ENCODE measurements at places on chromosomes 6 and 20.

- no peak for DNase-seq
Observed at GRCh38 chr6:14622085-14622484, 504.5 kb downstream of the CD83 start.

DNA sequence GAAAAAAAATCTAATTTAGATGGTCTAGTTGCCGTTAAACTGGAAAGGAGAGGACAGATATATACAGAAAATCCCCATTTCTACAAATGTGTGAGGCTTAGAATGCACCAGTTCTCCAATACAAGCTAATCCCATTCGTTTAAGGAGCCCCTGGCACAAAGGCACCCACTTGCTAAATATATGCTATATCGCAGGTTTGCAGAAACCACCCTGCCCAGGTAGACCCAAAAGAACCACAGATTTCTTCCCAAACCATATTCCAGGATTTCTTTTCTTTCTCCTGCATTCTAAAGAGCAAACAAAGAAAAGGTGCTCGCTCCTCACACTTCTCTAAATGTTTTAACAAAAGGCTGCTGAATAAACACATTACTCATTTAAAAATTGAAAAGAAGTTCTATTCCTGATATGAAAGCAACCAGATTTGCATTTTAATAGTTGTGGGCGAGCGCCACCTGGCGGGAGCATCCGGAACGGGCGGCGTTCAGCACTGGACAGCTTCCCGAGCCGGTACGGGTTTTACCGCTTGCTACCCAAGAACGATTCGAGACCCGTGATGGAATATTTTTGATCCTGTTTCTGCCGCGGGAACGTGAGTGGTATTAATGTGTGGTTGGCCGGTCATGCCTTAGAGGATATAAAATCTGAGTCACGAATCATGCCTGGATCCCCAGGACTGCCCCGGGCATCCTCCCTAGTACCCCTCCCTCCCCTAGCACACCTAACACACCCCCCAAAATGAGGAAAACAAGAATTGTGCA lies 2.1 kb downstream of the PTPRT start:
- peak; percentile 75 for DNase-seq

- no peak for DNase-seq
Observed at GRCh38 chr20:46058599-46059281, 29.7 kb downstream of the SLC12A5 start.

DNA sequence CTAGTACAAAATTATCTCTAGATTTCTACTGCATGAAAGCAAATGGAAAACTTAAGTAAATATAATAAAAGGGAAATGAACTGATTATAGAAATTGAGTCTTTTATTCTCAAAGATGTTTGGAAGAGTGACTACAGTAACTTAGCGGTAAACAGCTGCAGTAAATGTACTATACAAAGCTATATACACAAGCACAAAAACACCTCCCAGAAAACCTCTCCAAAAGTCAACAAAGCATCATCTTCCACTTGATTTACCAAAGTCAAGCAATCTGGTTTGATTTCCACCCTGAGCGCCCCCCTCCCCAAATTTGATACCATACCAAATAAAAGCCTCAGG lies 142.1 kb upstream of the SHLD1 start:
- DNase-seq: no peak

GRCh38 chr6:38617856-38618255 lies 21.9 kb downstream of the BTBD9 start:
- DNase-seq: no peak

- no peak for DNase-seq
Observed at GRCh38 chr6:38378801-38379200, 260.9 kb downstream of the BTBD9 start.

DNA sequence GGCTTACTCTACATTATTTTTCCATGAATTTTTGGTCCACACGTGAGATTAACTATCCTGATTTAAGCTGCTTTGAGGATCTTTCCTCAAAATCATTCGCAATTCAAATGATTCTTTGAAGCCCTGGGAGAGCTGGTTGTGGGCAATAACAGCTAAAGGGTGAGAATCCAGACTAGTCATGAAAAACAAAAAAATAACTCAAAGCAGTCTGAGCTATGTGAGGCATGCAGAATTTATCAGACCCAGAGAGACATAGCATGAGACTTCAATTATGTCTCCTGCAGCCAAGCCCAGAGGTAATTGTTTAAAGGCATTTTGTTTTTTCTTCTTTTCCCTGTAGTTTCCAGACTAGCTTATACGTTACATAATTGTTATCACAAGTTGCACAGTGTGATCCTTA lies 517.3 kb upstream of the PTCHD4 start:
- no peak for DNase-seq

DNA sequence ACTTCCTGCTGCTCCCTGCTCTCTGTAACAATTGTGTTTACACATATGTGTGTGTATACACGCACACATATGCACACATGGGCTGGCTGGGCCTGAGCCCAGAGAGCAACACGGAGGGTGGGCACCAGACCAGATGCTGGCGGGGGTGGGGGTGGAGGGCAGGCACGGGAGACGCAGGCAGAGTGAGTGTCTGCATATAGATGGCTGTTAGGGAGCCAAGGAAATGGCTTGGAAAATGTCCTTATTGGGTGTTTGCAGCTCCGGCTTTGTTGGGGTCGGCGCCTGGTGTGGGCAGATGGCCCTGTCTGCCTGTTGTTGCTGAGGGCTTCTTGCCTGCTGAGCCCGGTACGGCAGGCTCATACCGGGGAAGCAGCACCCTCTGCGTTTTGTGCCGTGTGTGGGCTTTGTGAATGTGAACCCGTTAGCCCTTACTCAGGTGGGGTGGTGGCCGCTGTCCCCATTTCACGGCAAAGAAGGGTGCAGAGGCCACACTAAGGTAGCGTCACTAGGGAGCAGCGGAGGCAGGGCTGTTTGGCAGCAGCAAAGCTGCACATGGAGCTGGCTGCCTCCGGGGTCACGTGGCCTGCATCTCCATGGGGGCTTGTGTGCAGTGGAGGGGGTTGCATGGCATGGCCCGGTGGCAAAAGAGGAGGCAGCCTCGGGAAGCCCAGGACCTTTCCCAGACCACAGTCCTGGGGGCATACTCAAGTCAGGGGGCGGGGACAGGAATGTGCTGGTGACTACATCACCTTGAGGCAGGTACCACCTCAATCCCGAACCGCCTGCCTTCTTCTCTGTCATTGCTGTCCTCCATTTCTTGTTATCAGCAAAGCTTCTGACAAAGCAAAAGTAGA lies 47.4 kb upstream of the SRF start:
- DNase-seq: no peak

GRCh38 chr20:47269309-47270165 lies 87.0 kb downstream of the ZMYND8 start:
- DNase-seq: no peak

DNA sequence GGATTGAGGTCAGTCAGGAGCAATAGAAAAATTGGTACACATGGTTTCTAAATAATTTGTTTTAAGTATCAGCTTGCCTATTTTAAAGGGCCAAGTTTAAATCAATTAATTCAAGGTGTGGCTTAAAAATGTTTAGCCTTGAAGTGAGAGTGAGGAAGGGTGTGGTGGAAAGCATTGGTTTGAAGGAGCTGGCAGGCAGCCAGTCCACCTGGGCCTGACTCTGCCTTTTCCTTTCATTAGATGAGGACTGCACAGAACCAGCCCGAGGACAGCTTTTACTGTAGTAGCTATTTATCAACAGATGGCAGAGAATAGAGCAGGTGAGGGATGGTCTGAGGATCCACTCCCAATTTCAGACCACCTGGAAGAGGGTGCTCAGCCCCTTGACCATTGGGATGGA lies 42.4 kb downstream of the DHX35 start:
- DNase-seq: no peak

DNA sequence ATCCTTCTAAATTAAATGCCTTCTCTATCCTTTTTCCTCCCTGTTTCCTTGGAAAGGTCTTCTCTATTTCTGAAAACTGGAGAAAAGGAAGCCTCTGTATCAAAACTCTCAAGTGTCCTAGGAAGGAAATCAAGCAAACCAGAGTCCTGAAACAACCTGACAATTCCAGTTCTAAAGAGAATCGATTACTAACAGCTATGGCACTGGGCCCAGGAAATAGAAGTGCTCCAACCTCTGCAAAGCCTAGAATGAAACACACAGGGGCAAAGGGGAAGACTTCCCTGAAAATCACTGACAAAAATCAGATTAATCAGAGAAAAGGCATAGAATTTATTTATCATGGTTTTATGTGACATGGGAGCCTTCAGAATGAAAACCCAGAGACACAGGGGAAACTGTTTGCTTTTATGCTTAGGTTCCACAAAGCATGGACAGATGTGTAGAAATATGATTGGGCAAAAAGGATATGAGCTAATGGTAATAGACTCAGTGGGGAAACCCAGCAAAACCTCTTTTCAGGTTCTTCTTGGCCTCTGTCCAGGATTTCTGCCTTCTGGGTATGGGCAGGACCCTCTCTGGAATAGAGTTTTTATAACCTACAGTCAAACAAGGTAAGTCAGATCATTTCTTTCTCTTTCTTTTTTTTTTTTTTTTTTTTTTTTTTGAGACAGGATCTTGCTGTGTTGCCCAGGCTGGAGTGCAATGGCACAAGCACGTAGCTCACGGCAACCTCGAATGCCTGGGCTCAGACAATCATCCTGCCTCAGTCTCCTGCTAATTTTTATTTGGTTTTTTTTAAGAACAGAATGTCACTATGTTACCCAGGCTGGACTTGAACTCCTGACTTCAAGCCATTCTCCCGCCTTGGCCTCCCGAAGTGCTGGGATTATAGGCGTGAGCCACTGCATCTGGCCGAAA lies 91.7 kb downstream of the CD24 start:
- no peak for DNase-seq

GRCh38 chr6:136547336-136547735 lies 2.9 kb downstream of the MAP7 start:
- no peak for DNase-seq

GRCh38 chr20:3896302-3896701 lies 7.1 kb downstream of the PANK2 start:
- no peak for DNase-seq

GRCh38 chr6:26131618-26132017 lies 44.4 kb downstream of the HFE start:
- DNase-seq: no peak

GRCh38 chr6:136613477-136613876 lies 63.3 kb upstream of the MAP7 start:
- no peak for DNase-seq

DNA sequence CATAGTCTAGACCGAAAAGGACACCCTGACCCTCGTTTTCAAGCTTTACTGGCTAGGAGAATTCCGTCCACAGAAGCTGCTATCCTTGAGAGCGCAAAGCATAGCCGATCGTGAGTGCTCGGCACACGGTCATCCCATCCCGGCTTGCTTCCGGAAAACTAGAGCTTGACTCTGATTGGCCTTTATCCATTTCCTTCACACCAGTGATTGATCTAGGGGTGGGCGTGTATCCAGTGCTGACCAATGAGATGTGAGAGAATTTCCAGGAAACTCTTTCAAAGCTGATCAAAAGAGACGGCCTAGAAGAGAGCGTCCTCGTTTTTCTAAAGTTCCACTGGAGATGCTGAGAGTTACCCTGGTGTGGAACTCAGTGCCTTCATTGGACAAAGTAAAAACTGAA lies 41.0 kb upstream of the NFATC2 start:
- no peak for DNase-seq

DNA sequence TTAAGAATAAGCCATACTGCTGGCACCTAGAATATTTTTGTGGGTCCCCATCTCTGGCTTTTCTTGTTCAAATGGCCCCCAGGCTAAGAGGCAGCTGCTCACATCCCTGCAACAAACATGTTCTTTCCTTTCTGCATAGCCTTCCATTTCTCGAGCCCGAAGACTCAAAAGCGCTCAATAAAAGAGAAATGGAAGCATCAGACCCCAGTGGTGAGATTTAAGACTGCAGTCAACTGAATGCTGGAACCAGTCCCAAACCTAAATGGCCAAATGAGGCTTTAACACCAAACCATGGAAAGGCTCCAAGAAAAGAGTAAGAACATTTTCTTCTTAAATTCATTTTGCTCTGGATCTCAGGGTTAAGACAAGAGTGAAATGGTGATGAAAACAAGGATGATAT lies 122.1 kb upstream of the TRAF3IP2 start:
- no peak for DNase-seq

DNA sequence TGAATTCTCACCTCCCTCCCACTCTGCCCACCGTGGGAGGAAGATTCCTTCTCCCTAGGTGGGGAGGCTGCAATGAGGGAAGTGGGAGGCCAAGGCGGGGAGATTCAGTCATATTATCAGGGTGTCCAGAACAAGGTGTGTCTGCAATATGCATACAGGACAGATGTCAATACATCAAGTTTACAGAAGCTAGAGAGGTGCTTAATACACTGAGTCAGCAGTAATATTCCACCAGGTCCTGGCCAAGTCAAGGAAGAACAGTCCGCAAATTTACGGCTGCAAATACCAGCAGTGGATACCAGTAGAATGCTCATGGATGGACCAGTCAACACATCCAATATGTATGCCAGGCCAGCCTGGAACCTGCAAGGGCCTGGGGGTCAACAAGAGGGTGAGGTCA lies 119.0 kb downstream of the MCHR2 start:
- DNase-seq: no peak

DNA sequence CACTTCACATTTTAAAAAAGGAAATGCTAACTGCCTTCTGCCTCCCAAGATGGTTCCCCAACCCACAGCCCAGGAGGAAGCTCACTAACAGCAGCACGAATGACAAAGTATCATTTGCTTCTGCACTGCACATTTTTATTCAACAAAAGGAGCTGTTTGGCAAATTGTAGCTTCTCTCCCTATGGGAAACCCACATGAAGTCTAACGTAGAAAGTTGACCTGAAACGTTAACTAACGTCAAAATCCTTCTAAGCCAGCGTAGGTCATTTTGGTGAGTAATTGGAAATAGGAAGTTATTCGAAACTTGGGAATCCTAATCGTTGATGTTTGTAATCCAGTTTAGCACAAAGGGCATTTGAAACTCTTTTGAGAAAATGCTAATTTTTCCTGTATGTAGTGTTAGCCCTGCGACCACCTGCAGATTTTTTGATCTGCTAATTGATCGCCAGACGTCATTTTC lies 2.9 kb downstream of the SALL4 start:
- DNase-seq: no peak

DNA sequence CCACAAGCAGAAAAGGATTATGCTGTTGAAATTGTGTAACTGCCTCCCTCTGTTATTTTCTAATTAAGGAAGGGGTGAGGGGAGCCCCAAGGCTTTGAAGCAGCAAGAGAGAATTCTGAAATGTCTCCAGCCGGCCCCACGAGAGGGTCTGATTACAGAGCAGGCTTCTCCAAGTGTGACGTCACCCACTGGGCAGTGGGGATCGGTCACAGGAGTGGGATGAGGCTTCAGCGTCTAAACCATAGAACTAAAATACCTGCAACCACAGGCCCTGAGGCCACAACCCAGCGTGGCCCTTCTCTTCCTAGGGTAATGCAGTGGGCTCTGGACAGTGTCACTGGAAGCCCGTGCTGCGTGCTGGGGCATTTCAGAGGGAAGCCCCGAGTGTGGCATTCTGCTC lies 38.6 kb upstream of the APCDD1L start:
- no peak for DNase-seq

DNA sequence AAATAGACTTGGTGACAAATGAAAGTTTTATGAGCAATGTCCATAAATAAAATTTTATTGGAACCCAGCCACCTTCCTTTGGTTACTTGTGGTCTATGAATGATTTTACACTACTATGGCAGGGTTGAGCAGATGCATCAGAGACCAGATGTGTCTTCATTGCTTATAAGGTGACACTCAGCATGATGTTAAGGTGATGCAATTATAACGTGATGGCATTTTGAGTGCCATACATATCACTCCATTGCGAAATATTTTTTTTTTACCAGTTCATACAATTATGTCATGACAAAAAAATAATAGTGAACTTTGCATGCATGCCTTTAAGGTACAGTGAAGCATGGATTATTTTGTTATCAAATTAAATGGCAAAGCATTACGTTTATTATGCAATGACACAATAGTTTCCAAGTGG lies 96.0 kb downstream of the ADTRP start:
- DNase-seq: no peak

All from occipital lobe (tissue), 3 donors.